ENCODE measurements at places on chromosomes 7 and 10.

DNA sequence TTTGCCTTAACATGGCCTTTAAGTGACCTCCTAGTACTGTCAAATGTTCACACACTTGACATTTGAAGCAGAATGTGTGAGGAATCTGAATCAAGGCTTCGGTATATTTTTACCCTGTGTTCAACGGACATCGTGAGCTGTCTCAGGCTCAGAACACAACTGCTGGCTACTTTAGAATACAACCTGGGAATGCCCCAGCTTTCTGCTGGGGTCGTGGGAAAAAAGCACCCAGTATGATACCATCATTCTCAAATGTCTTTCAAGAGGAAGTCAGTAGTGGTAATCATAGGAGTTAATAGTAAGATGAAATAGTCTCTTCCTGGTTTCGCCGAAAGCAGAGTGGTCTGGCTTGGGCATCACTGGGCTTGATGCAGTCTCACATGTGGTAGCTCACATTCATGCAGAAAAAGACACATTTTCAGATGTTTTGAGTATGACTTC is 67.2 kb downstream of the CREB5 start:
- no peak for DNase-seq

DNA sequence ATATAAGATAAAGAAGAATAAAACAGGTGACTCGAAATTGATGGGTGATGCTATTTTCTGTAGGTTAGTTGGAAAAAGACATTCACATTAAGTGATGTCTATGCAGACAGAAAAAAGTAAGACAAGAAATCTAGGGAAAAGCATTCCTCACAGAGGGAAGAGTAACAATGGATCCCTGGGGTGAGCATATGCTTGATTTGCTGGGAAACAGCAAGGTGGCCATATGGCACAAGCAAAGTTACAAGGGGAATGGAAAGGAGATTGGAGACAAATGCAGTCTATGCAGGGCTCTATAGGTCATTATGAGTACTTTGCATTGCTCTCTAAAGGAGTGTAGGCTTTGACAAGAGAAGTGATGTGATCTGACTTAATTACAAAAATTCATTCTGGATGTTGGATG is 90.9 kb upstream of the ZNF804B start:
- DNase-seq, result no peak

GRCh38 chr10:132222726-132223125 is 36.0 kb downstream of the DPYSL4 start:
- no peak for DNase-seq

DNA sequence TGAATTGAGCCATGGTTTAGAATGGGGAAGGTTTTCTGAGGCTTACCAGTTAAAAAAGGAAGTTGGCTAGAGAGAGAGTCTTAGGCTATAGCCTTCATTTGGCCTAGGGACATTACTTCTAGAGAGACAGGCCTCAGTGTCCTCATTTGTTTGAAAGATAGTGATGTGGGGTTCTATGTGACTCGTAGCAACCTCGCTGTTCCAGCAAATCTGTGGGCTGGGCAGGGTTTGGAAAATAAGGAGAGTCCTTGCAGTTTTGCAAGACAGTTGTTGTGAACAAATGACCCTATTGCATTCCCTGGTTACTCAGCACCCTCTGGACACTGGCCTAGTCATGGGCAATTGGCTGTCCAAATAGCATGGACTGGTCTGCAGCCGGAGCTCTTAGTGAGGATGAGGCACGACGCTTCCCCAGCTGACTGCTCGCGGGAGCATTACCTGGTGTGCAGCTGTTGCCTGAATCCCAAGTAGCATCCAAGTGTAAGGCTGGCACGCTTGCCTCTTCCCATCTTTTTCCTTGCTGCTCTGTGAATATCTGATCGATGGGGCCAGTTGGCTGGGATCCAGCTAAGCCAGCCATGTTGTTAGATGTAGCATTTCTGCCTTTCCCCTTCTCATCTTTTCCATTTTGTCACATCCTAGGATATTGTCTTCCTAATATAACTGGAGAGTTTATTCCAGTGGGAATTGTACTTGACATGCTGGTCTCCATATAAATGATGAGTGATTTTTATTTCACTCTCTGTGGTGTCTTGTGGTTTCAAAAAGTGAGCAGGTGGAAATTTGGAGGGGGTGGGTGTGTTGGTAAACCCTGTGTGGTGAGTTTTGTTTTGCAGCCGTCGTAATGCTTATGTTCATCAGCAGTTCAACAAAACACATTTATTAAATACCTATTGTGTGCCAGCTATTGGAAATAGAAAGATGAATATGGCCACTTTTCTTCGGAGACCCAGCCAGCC is 99.8 kb downstream of the SND1 start:
- no peak for DNase-seq

DNA sequence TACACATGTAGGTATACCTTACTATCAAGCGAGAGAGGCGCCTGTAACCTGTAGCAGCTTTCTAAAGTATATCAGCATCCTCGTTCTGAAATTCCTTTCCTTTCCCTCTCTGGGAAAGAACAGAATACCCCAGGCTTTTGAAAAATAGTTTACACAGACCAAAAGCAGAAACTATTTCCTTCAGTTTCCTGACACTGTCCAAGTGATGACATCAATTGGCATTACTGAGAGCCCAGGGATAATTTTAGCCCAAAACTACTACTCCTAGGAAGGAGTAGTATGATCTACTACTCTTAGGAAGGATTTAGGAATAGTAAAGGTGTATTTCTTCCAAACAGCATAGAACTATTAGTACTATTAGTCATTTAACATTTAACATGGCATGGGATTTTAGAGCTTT is 6.0 kb downstream of the GNG11 start:
- no peak for DNase-seq

DNA sequence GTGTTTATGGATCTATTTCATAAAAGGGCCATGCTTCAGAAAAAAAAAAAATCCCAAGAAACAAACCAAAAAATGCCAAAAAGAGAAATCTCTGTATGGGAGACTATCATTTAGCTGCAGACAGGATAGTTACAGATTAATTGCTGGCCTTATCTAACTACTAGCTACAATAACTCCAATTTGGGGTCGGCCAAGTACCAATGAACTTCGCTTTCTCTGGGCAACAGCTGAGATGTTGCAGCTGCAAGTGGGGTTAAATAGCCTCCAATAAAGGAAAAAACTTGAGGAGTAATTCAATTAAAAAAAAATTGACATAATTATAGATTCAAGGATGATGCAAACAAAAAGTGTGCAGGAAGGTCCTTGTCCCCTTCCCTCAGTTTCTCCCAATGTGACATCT is 73.6 kb downstream of the PFKFB3 start:
- no peak for DNase-seq

- no peak for DNase-seq
These were observed 1066.0 kb upstream of the CELF2 start for GRCh38 chr10:9951481-9952257.

DNA sequence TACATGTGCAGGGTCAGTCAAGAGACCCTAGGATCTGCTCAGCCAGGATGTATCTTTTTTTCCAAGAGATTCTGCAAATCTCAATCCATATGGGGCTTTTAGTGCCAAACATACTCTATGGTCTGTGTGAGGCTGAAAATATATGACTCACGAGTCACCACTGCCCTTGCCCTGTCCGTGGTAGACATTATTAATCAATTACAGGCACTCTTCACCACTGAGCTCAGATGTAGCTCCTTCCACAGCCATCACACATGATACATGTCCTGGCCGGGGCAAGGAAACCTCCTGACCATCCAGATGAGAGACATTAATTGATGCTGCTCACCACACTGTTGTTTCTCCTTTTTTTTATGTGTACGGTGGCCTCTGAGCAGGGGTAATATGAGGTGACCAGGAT is 90.2 kb upstream of the RET start:
- no peak for DNase-seq

GRCh38 chr7:158072991-158073730 is 514.5 kb downstream of the PTPRN2 start:
- no peak for DNase-seq

GRCh38 chr7:25124465-25125136 is 459 bp downstream of the CYCS start:
- peak; percentile 34 for DNase-seq

DNA sequence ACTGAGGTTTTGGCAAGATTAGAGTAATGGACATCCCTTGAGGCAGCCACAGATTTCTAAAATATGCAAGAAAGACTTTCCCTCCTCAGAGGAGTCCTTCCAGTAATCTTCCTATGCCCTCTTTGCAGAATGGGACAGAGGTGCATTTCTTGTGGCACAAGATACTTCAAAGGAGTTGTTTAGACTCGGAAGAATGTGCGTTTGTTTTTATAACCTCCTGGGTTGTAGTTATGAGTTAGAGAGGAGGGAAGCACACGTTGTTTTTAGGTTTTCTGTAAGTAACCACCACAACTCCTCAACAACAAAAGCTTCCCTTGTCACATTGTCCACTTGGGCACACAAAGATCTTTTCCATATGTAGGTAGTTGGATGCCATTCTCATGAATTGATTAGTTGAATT is 78.1 kb upstream of the GLI3 start:
- DNase-seq, result no peak

GRCh38 chr7:16298221-16298620 is 123.1 kb downstream of the CRPPA start:
- no peak for DNase-seq

- DNase-seq, result no peak
These were observed 20.3 kb upstream of the CPXM2 start for GRCh38 chr10:123911866-123912265.

- no peak for DNase-seq
These were observed 47.9 kb upstream of the GPR26 start for GRCh38 chr10:123618224-123618623.

DNA sequence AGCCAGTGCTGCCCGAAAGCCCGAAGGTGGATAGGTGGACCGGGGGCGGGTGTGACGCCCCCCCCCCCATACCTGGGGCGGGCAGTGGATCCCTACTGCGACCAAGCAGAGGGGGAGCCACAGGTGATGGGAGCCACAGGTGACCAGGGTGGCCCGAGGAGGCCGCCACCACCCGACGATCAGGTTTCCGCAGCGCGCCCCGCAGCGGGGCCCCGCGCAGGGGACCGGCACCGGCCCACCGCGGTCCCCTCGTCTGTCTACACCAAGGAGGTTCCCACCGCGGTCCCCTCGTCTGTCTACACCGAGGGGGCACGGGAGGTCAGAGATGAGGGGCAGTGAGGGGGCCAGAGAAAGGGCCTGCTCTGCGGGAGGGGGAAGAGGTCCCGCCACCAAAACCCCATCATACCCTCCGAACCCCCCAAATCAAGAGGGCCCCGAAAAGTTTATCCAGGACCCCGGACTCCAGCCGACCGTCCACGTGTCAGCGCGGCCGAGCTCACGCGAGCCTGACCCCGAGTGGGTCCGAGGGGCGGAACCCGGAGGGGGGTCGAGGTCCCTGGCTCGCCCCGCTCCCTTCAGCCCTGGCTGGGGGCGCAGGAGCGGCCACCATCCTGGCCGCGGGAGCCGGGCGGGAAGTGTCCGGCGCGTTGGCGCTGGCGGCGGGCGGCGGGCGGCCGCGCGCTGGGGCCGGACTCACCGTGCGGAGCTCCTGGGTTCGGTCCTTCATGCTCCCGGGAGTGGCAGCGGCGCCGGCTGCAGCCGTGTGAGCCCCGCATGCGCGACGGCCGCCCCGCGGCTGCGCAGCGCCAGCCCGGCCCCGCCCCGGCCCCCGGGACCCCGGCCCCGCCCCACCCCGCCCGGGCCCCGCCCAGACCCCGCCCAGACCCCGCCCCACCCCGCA is at the start of gene STX1A:
STX1A (minus strand) TSS at position 765 of the 901 bp plus-strand sequence; CDS start at position 727, 38 bp downstream.
- DNase-seq, result peak; percentile 78

DNA sequence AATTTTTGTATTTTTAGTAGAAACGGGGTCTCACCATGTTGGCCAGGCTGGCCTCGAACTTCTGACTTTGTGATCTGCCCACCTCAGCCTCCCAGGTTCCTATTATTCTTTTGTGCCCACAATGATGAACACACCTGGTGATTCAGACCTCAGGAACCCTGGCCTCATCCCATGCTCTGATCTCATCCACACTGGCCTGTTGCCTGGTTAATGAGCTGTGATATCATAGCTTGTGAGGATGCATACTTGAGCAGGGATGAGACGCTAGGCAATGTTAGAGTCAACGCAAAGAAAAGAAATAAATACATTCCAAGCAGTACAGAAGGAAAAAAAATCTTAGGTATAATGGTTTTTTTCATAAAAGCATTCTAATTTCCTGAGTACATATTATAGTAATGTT is 82.4 kb upstream of the RNF32 start:
- no peak for DNase-seq

- DNase-seq, result no peak
These were observed 50.9 kb downstream of the DGKB start for GRCh38 chr7:14851610-14852009.

- DNase-seq, result no peak
These were observed 6.0 kb downstream of the PTPRZ1 start for GRCh38 chr7:121878918-121879464.

- DNase-seq, result no peak
These were observed 82.7 kb downstream of the SMURF1 start for GRCh38 chr7:99061001-99061776.

- no peak for DNase-seq
These were observed 32.1 kb downstream of the BZW2 start for GRCh38 chr7:16677978-16678494.

GRCh38 chr10:43263551-43264343 is 3.1 kb downstream of the RASGEF1A start:
- peak; percentile 15 for DNase-seq

GRCh38 chr7:2800931-2801688 is 43.0 kb downstream of the GNA12 start:
- DNase-seq, result no peak

DNA sequence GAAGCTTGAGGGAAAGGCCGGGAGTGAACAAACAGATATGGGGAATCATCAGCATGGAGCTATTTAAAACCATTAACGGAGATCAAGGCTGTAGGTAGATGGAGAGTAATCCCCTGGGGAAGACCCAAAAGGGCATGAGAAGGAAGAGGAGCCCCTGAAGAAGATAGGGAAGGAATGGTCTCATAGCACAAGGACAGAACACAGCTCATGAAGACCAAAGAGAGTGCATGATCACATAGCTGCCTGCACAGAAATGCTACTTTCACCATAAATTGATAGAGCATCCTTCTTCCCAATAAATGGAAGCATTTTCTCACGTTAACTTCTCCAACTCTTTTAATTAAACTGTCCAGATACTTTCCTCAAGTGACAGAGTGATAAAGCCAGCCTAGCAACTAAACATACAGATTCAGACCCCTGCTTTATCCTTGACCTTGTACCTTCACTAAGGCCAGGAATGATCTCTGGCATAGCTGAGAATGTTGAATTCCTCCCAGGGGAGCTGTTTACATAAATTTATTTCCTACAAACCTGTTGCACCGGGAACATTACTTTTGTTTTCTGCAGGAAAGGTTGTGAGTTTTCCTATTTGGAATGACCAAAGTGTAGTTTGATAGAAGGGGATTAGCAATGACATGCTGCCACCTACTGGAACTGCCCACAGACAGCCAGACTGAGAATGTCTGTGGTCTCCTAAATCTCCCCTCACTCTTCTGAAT is 110.8 kb upstream of the LRGUK start:
- DNase-seq, result no peak

DNA sequence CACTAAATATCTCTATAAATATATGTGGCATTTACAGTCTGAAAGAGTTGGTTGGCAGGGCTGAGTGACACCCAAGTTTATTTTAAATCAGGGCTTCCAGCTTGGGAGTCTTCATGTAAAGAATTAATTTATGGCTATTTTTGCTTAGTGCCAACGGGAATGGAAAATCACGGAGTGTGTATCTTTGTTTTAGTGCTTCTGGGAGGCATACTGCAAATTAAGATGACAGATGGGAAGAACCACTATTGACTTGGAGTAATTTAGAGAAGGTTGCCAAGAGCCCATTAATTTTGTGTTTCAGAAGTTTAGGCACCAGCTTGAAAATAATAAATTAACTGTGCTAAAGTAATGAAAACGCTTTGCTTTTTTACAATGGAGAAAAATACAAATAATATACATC is 135.2 kb downstream of the GPR37 start:
- DNase-seq, result no peak
